ENCODE measurements at places on chromosomes 7 and 10. TPM values are rescaled to one million over a fixed set of nuclear protein-coding genes. Genes with fewer than 3 reads are reported as not detected.

The SSC4D gene
- not detected for total RNA-seq

The ADAM8 gene
- 3.3 TPM for total RNA-seq

GRCh38 chr7:24214670-24215069 is 69.3 kb upstream of the NPY start:
- no peaks in the 10 kb centered on the region for H3K4me1 ChIP-seq
- no peak for DNase-seq
- no peak overlapping the region for H3K4me3 ChIP-seq
- no peaks in the 10 kb centered on the region for H3K27me3 ChIP-seq
- no peaks in the 10 kb centered on the region for H3K36me3 ChIP-seq
- H3K27ac ChIP-seq: no peak overlapping the region

GRCh38 chr10:113433711-113434110 is 119.1 kb upstream of the HABP2 start:
- no peaks in the 10 kb centered on the region for H3K36me3 ChIP-seq
- H3K27me3 ChIP-seq: no peaks in the 10 kb centered on the region
- H3K27ac ChIP-seq: no peak overlapping the region
- no peak for DNase-seq
- no peaks in the 10 kb centered on the region for H3K4me1 ChIP-seq
- H3K4me3 ChIP-seq: no peak overlapping the region

GRCh38 chr7:348962-349743 is 59.2 kb downstream of the FOXL3 start:
- no peaks in the 10 kb centered on the region for H3K27me3 ChIP-seq
- H3K27ac ChIP-seq: no peak overlapping the region
- peak; percentile 75 for DNase-seq
- H3K36me3 ChIP-seq: no peaks in the 10 kb centered on the region
